ENCODE measurements at places on chromosomes 2 and 18.

DNA sequence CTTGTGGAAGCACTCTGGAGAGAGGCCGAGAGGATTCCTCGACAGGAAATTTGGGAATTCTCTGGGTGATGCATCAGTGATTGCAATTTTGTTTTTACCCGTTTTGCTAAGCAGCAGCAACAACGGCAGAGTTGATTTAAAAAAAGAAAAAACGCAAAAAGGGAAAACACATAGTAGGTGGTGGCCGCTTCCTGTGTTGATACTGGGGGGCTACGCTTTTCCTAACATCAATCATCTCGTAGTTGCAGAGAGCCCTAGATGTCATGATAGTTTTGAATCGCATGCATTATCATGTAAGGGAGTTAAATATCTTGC lies 271 bp upstream of the RBM43 start:
- no peak for DNase-seq

GRCh38 chr2:233865838-233866237 lies 2.3 kb downstream of the MSL3B start:
- DNase-seq = no peak

DNA sequence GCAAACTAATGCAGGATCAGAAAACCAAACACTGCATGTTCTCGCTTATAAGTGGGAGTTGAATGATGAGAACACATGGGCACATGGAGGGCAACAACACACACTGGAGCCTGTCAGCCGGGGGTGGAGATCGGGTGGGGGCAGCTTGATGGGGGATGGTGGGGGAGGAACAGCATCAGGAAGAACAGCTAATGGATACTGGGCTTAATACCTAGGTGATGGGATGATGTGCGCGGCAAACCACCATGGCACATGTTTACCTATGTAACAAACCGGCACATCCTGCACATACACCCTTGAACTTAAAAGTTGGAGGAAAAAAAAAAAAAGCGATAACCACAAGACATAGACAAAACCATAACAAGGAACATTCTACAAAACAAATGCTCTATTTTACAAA lies 10.4 kb downstream of the CHMP3 start:
- DNase-seq = no peak

DNA sequence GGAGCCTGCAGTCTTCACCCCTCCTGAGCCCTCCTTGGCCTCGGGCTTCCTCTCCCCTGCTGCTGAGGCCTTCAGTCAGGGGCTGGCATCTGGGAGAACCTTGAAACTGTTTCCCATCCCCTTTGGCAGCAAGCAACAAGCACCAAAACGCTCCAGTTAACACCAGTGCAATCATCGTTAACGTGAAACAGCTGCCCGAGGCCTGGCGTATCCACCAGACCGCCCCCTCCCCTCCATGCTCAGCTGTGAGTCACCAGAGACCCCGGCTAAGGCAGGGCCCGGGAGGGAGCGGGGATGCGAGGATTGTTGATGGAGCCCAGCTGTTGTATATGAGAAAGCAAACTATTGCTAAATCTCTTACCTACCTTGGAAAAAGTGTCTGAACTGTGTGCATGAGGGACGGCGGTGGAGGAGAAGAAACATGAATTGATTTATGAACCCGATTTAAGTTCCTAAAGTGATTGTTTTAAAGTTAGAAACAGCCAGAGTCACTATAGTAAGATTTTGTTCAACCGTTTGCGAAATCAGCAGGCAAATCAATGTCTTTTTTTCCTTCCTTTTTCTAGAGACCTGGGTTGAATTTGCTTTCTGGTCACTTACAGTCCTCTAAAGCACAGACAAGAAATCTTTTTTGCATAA lies 5.2 kb downstream of the ZFP36L2 start:
- DNase-seq = peak; percentile 40

DNA sequence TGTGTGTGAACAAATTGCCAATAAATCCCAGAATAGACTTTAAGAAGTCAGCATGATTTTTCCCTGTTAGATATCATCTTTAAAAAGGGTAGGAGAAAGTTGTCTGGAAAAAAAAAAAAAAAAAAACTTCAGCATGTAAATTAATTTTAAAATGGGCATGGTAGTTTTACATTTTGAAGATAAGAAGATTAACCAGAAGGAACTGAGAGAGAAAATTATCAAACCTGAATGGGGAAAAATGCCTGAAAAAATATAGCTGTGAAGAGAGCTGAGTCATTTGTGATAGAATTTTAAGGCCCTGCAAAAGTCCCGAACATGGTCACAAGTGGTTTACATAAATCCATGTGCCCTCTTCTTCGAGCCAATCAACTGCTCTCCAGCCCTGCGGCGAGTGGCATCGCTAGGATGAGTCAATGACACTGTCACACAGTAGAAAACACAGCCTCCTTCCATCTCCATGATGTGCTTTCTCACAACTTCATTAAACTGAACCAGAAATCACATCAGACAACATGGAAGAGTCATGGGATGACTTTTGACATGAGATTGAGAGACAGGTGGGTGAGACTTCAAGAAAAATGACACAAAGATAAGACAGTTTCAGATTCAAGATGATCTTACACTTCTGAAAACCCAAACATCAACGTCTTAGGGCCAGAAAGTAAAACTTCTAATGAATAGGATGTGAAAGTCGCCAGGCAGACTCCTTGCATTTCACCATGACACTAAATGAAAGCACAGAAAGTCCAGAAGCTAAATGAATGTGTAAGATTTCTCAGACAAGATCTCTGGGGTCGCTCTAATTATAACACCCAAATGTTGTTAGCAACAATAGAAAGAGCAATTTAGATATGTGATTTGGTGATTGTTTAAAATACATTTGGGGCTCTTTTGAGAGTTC lies 273.0 kb upstream of the ID2 start:
- DNase-seq = no peak

GRCh38 chr2:216765761-216766262 lies 70.5 kb upstream of the IGFBP5 start:
- no peak for DNase-seq

- no peak for DNase-seq
Measured at GRCh38 chr2:57510704-57511103, 535.9 kb upstream of the VRK2 start.
